AG20443 (cell line): ENCODE measurements at places on chromosomes 16 and 17.

DNA sequence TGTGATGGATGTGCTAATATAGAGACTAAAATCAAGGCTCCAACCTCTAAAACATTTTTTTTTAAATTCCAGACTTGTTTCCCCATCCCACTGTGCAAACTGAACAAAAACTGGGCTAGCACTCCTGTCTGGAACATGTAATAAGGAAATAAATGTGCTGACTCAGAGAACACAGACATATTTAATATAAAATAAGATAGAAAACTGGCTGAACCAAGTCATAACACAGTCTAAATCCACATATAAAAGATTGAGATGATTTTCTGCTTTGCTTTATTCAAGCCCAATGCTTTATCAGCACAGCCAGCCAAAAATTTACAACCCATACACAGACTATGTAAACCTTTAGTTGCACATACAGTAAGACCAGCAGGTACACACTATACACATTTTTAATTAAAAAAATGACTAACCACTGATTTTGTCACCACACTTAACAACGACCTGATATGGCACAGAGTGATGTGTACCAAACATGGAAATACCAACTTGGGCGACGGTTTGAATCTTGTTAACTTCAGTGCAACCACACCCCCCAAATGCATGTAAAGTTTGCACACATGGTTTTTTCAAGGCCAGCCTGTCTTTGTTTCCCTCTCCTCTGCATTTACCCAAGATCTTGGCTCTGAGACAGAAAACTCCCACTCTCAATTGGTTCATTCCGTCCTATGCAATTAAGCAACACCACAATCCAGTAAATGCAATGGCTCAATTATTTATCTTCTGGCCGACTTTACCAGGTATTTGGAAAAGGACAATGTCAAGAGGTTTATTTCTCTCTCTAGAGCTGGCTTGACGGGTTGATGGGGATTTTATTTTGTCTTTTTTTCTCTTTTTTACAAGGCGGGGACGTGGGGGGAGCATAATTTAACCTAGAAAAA, 1.2 kb downstream of the STAT3 start:
- DNase-seq: no peak

- no peak for DNase-seq
Observed at GRCh38 chr17:28741358-28742349, 2.2 kb upstream of the TRAF4 start.

DNA sequence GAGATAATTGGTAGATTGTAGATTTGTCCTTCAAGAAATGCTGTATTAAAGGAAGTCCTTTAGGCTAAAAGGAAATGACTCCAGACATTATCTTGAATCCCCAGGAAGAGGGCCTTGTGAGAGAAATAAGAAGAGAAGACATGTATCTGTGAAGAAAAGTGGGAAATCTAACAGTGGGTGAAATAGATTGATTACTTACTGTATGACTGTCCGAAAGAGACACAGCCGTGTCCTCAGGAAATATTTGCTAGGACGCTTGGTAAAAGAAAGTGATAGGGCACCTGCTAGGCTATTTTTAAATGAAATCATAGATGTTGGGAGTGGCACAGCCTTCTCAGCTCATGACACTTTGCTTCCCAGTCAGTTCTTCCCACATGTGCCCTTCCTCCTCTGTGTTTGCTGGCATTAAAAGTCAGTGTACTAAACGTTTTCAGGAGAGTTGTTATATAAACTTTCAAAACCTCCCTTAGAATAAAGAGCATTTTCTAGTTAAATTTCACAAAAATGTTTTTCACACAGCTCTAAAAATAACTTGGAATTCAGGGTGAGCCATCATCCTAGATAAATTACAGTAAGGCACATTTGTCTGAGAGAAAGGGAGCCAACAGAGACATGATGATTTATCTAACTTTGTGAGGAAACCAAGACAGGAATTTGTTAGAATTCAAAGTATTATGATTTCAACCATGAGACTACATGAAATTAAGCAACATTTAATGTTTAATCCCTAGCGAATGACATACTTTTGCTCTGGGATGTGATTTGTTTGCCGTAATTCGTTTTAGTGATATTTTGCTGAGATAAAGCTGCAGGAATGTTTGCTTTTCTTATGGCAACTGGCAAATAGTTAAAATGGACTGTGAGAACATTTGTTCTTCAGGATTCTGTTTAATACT, 35.0 kb downstream of the DHRS7B start:
- peak; percentile 61 for DNase-seq

DNA sequence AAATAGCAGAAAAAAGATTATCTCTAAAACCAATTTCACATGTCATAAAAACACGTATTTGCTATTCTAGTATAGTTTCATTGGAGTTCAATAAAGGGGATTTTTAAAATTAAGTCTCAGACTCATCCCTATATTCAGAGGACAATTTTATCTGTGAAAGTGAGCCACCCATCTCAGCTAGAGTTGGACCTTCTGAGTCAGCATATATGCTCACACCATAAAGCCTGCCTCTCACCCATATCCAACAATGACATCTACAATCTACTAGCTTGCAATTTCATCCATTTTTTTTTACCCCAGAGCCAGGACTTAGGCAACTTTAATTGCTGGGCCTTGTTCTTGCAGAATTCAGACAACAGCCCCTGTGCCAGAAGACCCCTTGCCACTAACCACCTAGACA, 165.3 kb upstream of the DYNLRB2 start:
- no peak for DNase-seq
